ENCODE measurements at places on chromosomes 7 and 10. TPM values are rescaled to one million over a fixed set of nuclear protein-coding genes. Genes with fewer than 3 reads are reported as not detected.

Gene CYP3A4
- total RNA-seq, result not detected

GRCh38 chr7:3446786-3447185, 145.7 kb downstream of the SDK1 start:
- no peaks in the 10 kb centered on the region for H3K27me3 ChIP-seq
- no peak overlapping the region for H3K4me3 ChIP-seq
- H3K27ac ChIP-seq, result no peak overlapping the region

- H3K4me3 ChIP-seq, result no peak overlapping the region
- no peaks in the 10 kb centered on the region for H3K27me3 ChIP-seq
Observed at GRCh38 chr10:128237710-128238109, 111.5 kb upstream of the MKI67 start.

GRCh38 chr7:156478486-156478885, 162.1 kb upstream of the RNF32 start:
- H3K4me1 ChIP-seq, result peaks cover 11% of the 10 kb centered on the region
- no peak for DNase-seq
- H3K4me3 ChIP-seq, result no peak overlapping the region
- H3K27ac ChIP-seq, result no peak overlapping the region
- no peaks in the 10 kb centered on the region for H3K36me3 ChIP-seq

DNA sequence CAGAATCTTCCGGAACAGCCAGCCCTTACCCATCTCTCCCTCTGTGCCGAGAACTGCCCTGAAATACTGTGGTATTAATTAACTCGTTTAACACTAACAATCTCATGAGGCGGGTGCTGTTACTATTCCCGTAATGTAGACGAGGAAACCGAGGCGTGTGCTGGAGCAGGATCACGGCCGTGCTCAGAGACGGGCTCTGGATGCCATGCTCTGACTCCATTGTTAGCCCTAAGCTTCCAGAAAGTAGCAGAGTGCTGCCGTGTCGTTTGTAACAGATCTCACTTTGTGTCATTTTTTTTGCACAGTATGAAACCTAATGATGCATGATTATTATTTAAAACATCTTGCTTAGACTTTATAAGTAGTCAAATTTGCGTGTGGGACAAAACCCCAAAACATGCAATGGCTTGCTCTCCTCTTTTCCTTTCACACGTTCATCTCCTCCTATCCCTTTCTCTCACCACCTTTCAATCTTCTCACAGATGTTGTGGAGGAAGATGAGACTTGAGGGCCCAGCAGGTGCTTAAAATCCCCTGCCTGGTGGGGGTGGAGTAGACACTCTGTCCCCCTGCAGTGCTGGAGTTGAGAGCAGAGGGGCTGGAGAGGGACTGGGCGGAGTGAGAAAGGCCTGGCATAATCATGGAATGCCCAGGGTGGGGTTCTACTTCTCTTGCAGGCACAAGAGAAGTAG, 482 bp upstream of the ACTR3C start:
- no peak for DNase-seq
- H3K4me1 ChIP-seq, result peaks cover 9% of the 10 kb centered on the region
- no peaks in the 10 kb centered on the region for H3K27me3 ChIP-seq
- H3K27ac ChIP-seq, result no peak overlapping the region
- H3K36me3 ChIP-seq, result no peaks in the 10 kb centered on the region

DNA sequence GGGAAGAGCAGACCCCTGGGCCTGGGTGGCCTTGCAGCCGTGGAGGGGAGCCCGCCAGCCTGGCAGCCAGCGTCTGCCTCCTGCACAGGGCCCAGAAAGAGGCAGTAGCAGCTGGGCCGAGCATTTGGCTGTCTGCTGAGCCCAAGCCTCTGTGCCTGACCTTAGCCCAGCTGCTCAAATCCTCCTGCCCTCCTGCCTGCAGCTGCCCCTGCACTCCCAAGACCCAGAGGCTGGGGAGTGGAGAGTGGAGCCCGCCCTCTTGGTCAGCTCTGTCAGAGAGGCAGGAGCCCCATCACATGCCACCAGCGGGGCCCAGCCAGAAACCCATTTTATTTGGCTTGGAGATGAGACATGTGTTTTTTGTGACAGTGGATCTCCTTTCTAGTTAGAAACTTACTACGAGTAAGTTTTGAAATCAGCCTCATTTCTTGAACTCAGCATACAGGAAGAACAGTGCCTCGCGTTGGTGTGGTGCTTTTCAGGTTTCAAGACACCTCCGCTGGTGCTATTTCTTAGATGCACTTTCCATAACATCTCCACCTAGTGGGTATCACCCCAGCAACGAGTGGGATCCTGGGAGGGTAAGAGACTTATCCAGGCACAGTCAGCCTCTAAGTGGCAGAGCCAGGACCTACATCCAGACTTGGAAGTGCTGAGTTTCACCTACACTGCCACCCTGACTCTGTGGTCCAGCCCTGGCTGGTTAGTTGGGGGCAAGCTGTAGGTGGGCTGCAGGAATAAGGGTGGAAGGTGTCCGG, 477.1 kb downstream of the RPS24 start:
- H3K27ac ChIP-seq, result no peak overlapping the region
- H3K36me3 ChIP-seq, result no peaks in the 10 kb centered on the region
- peak; percentile 41 for DNase-seq
- peaks cover 12% of the 10 kb centered on the region for H3K4me1 ChIP-seq
- no peak overlapping the region for H3K4me3 ChIP-seq

DNA sequence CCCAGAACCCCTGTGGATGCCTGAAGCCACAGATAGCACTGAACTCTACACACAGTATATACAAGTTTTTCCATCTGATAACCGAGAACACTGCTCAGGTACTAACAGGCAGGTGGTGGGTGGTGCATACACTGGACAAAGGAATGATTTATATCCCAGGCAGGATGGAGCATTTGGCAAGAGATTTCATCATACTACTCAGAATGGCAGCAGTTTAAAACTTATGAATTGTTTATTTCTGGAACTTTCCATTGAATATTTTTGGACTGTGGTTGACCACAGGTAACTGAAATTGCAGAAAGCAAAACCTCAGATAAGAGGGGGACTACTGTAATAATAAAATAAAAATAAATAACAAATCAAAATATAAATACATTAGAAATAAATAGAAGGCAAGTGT, 10.9 kb upstream of the KCNMA1 start:
- no peak for DNase-seq
- no peaks in the 10 kb centered on the region for H3K36me3 ChIP-seq
- no peak overlapping the region for H3K27ac ChIP-seq
- no peak overlapping the region for H3K4me3 ChIP-seq
